ENCODE measurements at places on chromosomes 2 and 18.
A peak's percentile ranks its signal among the peaks of the same experiment; 100 is the strongest.

- peak; percentile 75 for DNase-seq
Observed at GRCh38 chr2:199716807-199717586, 134.0 kb downstream of the FTCDNL1 start.

DNA sequence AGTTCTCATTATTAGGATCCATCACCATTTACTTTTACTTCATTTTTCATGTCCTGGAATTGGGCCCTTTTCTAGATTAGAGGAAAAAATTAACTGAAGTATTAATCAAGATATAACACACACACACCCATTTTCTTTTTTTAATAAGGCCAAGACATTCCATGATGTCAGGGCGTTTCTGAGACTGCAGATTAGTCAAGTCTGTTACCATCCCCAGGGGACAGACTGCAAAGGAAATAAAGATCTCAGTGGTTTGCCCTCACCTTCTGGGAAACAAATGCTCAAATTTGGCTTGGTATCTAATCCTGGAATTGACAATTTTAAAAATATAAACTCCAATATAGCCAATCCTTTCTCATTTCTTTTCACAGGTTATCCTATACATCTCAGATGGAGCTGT lies 27.4 kb downstream of the RMP24 start:
- no peak for DNase-seq

DNA sequence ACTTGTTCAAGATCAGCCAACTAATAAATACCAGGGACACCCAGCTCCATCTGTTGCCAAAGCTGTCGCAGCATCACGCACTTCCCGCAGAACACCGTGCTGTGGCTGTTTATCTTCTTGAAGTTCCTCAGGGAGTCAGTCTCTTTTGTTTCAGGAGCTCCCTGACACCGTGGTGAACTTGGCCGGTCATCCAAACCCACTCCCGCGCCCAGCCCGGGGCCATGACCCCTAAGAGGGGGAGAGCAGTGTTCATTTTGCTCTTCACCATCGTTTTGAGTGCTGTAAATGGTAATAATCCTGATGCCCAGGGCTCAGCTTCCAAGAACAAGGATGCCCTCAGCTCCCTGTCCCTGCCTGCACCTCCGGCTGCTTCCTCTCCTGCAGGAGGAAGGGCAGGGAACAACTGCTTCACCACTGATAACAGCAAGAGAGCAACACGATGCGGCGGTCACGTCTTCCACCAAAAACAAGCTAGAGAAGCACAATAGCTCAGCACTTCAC lies 131.4 kb downstream of the SEPTIN10 start:
- no peak for DNase-seq

DNA sequence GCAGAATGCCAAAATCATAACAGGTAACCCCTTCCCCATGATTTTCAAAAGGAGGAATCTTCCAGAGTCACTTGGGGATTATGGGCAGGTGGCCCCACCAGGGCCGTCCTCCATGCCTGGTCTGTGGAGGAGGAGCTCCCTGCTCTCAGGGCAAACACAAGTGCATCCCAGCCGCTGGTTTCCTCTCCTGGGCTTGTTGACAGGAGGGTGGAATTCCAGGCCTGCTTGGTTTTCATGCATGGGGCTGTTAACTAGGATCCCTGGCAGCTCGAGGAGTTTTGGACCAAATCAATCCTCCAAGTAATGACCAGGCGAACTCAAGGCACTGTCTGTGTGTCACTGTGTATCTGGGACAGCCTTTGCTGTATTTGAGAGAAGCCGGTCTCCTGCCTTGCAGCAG lies 45.3 kb downstream of the FOSL2 start:
- no peak for DNase-seq

- DNase-seq, result no peak
Observed at GRCh38 chr18:39655341-39655740, 2089.7 kb upstream of the CELF4 start.

DNA sequence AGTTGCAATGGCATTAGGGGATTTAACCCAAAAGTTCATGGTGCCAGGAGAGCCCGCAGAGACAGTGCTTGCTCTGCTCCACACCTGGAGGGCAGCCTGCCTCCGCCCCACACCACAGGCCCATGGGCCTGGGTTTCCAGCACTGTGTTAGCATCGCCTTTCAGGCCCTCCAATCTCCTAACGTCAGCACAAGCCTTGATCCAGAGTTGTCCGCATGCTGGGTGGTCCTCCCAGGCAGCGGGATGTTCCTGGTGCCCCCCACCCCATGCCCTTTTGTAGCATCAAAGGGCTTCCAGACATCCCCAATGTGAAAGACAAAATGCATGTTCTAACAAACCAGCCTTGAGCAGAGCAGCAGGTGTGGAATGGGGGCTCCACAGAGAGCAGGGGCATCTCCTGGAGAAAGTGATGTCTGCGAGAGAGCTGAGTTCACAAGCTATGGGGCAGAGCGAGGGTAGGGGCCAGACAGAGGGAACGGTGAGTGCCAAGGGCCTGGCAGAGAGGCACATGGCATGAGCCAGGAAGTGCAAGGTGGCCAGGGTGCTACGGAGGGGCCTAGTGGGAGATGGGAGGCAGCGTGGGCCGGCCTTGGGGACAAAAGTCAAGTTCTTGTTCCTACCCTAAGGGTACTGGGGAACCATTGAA lies 119.2 kb downstream of the CYP26B1 start:
- no peak for DNase-seq

- DNase-seq, result no peak
Observed at GRCh38 chr2:42101206-42102023, 53.6 kb downstream of the PKDCC start.

GRCh38 chr2:237270520-237270919 lies 143.4 kb downstream of the COL6A3 start:
- DNase-seq, result no peak

- no peak for DNase-seq
Observed at GRCh38 chr2:225414902-225415301, 15.4 kb downstream of the NYAP2 start.

GRCh38 chr2:68250196-68250595 lies 2.1 kb downstream of the PPP3R1 start:
- no peak for DNase-seq

- DNase-seq, result peak; percentile 40
Observed at GRCh38 chr2:9984217-9984739, 32.8 kb downstream of the GRHL1 start.

GRCh38 chr18:72232644-72233043 lies 311.5 kb downstream of the CBLN2 start:
- DNase-seq, result no peak

All from NCI-H345 (cell line).